ENCODE measurements at places on chromosomes 3 and 15.

GRCh38 chr3:13568515-13569028 is 19.6 kb downstream of the FBLN2 start:
- DNase-seq, result no peak

DNA sequence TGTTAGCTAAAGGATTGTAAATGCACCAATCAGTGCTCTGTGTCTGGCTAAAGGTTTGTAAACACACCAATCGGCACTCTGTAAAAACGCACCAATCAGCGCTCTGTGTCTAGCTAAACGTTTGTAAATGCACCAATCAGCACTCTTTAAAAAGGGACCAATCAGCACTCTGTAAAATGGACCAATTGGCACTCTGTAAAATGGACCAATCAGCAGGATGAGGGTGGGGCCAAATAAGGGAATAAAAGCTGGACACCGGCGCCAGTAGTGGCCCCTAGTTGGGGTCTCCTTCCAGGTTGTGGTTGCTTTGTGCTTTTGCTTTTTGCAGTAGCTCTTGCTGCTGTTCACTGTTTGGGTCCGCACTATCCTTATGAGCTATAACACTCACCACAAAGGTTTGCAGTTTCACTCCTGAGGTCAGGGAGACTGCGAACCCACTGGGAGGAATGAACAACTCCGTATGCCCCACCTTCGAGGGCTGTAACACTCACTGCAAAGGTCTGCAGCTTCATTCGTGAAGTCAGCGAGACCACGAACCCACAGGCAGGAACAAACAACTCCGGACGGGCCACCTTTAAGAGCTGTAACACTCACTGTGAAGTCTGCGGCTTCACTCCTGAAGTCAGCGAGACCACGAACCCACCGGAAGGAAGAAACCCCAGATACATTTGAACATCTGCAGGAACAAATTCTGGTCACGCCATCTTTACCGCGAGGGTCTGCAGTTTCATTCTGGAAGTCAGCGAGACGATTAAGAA is 1.1 kb upstream of the SUCLG2 start:
- peak; percentile 59 for DNase-seq

GRCh38 chr3:193330555-193331204 is 47.9 kb downstream of the ATP13A5 start:
- no peak for DNase-seq

- no peak for DNase-seq
Measured at GRCh38 chr3:142857056-142857455, 31.8 kb downstream of the PCOLCE2 start.

DNA sequence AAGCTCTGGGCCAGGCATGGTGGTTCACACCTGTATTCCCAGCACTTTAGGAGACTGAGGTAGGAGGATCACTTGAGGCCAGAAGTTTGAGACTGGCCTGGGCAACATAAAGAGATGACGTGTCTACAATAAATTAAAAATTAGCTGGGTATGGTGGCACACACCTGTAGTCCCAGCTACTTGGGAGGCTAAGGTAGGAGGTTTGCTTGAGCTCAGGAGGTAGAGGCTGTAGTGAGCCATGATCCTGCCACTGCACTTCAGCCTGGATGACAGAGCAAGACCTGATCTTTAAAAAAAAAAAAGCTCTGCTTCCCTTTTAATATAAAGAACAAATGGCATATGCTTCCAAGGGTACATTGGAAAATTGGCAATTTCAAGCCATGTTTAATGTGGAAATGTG is 46.7 kb downstream of the FNDC3B start:
- DNase-seq, result no peak

DNA sequence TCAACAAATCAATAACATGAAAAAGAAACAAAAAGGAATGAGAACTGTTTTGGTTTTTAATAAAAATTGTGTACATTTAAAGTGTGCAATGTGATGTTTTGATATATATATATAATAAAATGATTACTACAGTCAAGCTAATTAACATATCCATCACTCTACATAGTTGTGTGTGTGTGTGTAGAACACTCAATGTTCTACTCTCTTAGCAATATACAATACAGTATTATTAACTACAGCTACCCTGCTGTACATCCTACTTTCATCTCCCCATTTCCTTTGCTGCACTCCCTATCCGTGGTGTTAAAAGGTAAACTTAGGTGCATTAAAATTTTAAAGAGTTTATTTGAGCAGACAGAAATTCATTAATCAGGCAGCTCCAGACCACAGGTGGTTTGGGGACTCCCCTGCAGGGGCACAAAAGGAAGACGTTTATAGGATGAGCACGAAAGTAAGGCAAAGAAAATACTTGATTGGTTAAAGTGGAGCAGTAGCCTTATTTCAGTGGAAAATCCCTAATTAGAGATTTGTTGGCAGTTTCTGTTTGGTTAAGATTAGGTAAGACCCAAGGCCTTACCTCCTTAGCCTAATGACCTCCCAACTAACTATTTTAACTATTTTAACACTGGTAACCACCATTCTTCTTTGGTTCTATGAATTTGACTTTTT is 61.8 kb upstream of the SNRK start:
- DNase-seq, result no peak

GRCh38 chr3:82927309-82928253 is 1166.1 kb upstream of the GBE1 start:
- DNase-seq, result no peak

DNA sequence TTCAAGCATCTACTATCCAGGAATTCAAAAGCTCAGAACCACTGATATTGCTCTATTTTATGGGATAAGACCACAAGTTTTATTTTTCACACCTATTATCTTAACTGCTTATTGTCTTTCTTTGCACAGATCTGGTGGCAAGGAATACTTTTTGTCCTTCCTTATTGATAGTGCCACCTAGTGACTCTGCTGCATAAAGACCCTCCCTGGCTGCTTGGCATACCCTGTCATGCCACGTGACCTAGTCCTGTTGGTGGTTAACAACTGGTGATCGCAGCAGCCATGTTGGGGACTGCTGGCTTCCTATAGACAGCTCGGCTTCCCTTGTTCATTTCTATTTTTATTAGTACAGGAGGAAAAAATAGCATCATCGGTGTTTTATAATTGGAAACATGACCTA is 236.3 kb downstream of the MEX3B start:
- DNase-seq, result no peak

DNA sequence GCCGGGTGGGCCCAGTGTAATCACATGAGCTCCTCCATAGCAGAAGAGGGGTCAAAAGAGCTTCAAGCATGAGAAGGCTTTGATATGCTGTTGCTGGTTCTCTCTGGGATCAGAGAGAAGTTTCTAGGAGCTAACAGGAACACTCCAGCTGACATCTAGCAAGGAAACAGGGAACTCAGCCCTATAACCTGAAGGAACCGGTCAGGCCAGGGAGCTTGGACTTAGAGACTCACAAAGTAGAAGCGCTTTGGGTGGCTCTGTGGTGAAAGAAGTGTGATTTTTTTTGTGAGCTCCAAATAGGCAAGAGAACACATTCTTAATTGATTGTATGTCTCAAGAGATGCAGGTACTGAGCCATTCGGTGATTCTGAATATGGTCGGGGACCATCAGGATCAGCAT is 26.2 kb upstream of the EPHB1 start:
- DNase-seq, result no peak

- no peak for DNase-seq
Measured at GRCh38 chr3:37988931-37989525, 1.6 kb upstream of the VILL start.

DNA sequence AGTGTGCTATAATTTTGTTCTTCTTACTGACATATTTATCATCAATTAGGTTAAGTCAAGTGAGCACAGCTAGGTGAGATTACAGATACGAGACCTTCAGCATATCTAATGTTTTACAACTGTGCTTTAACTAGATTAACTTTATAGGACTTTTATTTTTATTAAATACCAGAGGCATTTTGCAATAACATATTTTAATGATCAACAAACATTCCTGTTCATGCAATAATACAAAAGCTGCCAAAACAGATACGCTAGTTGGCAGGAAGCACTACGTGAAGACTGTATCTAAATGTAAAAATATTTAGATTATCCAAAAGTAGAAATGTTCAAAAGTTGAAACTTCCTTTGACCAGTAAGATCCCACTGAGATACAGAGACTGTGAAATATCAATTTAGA is 139.1 kb downstream of the CBLB start:
- no peak for DNase-seq

- DNase-seq, result peak; percentile 63
Measured at GRCh38 chr15:63502843-63503738, 1.3 kb upstream of the USP3 start.

GRCh38 chr15:100241572-100242482 is 99.9 kb downstream of the ADAMTS17 start:
- no peak for DNase-seq

DNA sequence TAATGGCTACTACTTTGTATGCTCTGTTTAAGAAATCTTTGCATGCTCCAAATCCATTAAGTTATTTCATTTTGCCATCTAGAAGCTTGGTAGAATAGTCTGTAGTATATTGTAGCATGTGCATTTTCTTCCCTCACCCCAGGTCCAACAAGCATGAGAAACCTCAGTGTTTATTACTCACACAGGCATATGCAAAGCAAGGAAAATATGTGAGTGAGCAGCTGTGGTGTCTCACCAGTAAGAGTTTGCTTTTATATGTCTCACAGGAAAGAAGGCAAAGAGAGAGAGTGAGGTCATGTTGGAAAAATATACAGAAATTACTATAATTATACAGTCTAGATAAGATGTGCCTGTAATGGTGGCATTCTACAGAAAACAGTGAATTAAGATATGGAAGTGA is 312.5 kb downstream of the C3orf38 start:
- no peak for DNase-seq

- no peak for DNase-seq
Measured at GRCh38 chr15:81297603-81298575, 26.1 kb downstream of the STARD5 start.

DNA sequence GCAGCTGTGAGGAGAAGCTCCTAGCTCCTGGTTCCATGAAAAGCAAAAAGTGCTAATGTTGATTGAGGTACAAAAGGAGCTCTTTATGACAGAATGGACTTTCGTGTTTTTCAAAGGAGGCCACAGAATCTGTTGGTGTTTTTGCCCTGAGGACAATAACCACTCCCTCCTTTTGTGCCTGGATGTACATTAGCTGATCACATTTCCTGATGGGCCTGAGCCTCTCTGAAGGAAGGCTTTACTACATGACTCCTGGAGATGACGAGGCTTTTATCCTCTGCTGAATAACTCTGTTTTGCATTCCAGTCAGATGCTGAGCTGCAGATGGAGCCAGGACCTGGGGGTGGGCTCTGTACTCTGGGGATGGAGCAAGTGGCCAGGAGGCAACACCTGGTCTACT is 301.9 kb downstream of the CACNA2D3 start:
- no peak for DNase-seq

- DNase-seq, result no peak
Measured at GRCh38 chr15:88907111-88907510, 6.1 kb downstream of the MFGE8 start.

DNA sequence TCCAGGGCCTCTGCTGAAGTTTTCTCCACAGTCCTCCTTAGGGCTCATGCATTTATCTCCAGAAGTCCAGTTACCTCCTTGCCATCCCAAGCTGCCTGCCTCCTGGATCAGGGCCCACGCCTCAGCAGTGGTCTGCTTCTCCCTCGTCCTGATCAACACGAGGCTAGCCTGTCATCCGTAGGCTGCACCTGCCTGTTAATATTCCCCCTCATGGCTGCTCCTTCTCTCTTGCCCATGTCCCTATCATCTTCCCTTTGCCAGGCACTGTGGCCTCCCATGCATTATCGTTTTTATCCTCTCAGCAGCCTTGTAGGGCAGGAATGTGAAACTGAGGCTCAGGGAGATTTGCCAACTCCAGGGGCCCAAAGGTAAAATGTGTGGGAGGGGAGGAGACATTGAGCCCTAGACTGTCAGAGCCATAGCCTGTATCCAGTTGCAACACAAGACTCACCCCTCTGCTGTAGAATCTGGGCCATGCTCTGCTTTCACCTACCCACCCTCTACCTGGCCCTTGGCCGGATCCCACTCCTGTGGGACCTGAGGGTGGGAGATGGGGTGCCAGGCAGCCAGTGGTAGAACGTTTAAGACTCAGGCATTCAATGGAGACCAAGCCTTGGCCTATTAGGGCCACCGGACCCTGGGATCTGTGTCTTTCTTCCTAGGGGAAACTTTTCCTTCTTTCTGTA is 4.6 kb downstream of the GRM2 start:
- no peak for DNase-seq

GRCh38 chr3:100001526-100002270 is 112.6 kb downstream of the FILIP1L start:
- DNase-seq, result no peak

DNA sequence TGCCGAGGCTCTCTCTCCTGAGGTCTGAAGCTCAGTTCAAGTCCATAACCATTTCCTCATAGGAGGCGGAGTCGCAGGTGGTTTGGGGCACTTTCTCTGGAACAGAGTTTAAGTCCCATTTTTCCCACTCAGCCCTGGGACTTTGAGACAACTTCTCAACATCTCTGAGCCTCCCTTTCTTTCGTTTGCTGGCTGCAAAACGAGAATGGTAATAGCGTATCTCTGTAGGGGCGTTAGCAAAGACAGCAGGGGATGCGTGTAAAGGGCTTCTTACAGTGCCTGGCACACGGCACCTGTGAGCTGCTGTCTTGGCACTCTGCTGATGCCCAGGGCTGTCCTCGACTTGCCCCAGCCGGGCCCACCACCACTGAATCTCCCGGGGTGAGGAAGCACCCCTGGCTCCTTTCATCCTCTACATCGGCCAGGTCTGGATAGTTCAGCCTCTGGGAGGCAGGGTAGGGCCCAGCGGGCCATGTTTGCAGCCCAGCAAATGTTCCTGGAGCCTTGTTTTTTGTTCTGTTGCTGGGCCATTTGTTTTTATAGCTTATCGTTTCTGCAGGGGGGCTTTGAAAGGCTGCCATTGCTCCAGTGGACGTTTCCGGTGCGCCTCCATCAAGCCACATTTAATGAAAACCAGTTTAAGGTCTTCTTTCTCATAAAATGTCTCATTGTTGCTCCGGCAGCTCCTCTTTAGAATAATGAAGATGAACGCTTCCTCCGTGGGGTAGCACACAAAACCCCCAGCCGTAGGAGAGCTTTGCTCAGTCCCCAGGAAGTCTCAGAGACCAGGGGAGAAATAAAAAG is 60.0 kb upstream of the WNT5A start:
- no peak for DNase-seq

DNA sequence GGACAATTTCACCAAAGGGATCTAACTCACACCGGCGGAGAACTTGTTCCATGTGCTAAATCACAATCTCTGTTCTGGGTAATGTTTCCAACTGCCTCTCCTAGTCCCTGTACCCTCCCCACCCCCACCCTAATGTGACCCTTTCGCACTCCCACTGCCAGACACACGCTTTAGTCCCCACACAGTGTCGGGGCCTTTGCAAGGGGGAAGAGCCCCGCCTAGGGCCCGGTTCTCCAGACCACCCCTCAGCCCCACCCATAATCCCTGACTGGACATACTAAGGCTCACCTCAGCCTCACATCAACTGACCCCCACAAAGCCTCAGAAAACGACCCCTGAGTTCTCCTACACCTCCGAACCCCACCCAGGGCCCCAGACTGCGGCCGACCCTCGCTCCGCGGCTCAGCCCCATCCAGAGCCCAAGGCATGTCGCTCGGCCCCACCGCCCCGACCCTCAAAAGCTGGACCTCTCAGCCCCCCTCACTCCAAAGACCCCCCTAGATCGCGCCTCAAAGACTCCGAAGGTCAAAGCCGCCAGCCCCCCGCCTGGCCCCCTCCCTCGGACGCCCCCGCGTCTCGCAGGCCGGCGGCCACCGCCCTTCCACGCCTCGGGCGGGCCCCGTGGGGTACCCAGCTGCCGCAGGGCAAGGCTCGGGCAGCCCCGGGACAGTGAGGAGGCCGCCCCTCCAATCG is 72.0 kb upstream of the MAP4 start:
- DNase-seq, result no peak

Data from activated CD4-positive, alpha-beta T cell treated with anti-CD3 and anti-CD28 coated beads, Interleukin-2, amount 50 U/mL, for 1 hour (primary cell).